ENCODE measurements at places on chromosomes 6 and 20.

DNA sequence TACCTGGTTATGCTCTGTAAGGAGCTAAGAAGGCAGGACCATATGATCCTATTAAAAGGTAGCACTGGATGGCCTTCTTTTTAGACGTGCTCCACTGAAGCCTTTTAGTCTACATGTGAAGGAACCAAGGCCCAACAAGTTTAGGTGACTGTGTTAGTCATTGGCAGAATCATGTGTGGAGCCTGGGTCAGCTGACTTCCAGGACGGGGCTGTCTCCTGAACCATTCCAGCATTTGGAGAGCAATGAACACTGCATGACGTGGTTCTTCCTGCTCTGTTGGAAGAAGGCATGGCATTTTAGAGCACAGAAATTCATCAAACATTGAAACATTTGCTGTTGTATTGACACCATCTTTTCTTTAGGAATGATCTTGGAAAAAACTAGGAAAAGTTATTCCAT is 87.8 kb upstream of the TIAM2 start:
- DNase-seq: no peak

DNA sequence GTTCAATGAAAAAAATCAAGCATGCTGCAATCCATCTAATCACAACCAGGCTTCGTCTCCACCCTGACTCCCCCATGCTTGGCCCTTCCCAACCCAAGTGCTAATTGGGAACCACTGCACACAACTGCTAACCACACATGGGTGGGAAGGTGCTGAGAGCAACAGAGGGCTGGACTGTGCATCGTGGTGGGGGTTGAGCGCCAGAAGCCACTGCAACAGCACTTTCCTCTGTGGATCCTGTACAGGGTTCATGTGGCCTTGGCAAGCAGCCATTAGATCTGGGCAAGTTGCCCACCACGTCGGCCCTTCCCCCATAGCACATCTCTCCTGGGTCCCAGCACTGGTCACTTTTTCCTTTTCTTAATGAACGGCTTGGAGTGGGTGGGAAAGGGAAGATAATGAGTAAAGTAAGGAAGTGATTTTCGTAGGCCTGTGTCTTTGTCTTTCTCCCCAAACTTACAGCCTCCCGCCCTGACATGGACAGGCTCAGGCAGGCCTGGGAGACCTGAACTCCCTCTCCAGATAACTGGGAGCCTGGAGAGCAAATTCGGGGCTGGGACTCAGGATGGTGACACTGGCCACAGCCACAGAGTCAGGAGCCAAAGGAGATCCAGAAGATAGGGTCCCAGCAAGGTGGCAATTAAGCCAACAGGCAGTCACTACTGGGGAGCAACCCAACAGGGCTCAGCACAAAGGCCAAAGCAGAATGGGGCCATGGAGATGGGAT is 34.4 kb upstream of the MRPS10 start:
- DNase-seq: peak; percentile 81

- no peak for DNase-seq
These were observed 15.3 kb upstream of the SMLR1 start for GRCh38 chr6:130811932-130812331.

DNA sequence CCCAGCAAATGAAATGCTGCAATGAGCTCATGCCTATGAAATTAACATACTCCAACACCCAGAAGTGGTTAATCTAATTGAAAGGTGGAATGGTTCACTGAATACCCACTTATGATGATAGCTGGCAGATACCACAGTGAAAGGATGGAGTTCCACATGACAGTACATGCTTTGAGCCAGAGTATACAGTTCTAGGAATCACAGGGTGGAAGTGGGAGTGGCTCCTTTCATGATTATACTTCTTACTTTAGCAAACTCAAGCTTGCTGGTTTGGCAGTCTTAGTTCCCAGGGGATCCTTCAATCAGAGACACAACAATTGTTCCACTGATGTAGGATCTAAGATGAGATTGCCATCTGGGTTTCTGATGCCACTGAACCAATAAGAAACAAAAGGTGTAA is 21.5 kb downstream of the CD164 start:
- no peak for DNase-seq

- DNase-seq: no peak
These were observed 49.2 kb downstream of the MRAP2 start for GRCh38 chr6:84082689-84083265.

- no peak for DNase-seq
These were observed 4.0 kb upstream of the GRM4 start for GRCh38 chr6:34149831-34150400.

DNA sequence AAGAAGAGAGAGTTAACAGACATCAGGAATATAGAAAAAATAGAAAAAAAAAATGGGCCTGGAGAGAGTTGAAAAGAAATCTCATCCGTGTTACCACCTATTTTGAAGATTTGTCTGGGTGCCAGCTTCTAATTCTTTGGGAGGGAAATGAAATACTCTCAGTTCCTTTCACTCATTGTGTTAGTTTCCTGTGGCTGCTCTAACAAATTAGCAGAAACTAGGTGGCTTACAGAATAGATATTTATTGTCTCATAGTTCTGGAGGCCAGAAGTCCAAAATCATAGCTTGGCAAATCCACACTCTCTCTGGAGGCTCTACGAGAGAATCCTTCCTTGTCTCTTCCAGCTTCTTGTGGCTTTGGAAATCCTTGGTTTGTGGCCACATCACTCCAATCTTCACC is 225.1 kb upstream of the BTBD3 start:
- no peak for DNase-seq

DNA sequence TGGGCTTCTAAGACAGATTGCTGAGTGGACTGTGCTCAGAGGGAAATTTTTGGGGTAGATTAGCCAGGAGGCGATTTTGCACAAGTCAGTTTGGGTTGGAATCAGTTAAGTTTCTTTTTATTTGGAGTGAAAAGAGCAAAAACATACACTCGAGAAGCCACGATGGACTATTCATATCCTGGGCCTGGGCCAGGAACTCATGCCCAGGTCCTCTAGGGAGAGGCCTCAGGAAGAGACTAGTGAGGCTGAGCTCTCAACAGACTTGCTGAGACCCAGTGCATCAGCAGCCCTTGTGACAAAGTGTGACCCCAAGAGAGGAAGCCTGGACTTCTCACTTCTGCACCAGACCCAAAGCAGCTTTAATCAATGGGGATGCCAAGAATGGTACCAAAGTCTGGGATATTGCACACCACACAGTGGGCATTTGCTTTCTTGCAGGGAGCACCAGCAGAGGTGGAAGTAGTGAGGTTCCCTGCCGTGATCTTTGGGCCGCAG is 61.6 kb upstream of the MAFB start:
- no peak for DNase-seq

DNA sequence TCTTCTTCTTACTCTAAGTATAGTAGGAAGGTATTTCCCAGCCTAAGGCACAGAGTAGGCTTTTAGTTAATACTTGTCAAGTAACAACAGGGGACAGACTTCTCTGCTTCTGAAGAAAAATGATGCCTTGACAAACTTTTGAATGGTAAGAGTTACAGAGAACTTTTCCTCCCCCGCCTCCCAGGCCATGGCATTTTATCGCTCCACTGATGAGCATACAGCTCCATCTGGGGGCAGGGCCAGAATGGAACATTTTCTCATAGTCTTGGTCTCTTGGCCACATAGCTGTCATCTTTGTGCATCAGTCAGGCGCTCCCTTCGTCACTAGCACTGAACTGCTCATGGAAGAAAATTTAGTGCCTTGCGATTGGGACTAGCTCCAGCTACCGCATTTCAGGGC is 1066.8 kb upstream of the CITED2 start:
- DNase-seq: peak; percentile 89

DNA sequence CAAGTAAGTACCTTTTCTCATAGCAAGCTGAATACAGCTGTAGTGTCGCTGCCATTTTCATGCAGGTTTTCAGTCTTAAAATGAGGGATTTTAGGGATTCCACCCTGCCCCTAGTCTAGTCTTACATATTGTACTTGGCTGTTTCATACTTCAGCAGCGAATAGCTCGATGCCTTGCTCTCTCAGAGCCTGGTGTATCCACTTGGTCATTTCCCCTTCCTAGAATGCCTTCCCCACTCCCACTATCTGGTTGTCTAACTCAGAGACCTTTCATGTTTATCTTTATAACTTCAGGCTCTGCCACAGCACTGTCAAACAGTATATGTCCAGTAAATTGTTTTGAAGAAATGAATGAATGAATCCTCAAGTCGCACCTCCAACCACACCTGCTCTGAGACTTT is 21.1 kb upstream of the IPCEF1 start:
- DNase-seq: no peak

DNA sequence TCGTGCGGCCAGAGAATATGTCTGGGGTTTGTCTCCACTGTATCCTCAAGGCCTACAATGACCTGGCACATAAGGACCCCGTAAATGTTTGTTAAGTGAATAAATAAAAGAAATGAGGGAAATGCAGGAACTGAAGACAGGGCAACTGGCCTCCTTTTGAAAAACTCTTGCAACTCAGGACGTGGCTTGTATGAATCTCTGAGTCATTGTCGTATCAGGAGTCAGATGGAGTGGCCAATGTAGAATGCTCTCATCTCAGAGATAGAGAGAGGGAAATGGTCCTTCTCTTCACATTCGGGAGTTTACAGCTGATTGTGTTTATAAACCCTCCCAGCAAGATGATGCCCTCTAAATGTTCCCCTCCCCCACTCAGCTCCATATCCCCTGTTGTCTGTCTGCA is 57.1 kb downstream of the UST start:
- DNase-seq: no peak

GRCh38 chr6:41706876-41707564 is 28.4 kb downstream of the TFEB start:
- DNase-seq: peak; percentile 28

- DNase-seq: no peak
These were observed 17.6 kb downstream of the TRDN start for GRCh38 chr6:123619156-123619555.

- DNase-seq: no peak
These were observed 119.7 kb downstream of the BCKDHB start for GRCh38 chr6:80226151-80226550.

DNA sequence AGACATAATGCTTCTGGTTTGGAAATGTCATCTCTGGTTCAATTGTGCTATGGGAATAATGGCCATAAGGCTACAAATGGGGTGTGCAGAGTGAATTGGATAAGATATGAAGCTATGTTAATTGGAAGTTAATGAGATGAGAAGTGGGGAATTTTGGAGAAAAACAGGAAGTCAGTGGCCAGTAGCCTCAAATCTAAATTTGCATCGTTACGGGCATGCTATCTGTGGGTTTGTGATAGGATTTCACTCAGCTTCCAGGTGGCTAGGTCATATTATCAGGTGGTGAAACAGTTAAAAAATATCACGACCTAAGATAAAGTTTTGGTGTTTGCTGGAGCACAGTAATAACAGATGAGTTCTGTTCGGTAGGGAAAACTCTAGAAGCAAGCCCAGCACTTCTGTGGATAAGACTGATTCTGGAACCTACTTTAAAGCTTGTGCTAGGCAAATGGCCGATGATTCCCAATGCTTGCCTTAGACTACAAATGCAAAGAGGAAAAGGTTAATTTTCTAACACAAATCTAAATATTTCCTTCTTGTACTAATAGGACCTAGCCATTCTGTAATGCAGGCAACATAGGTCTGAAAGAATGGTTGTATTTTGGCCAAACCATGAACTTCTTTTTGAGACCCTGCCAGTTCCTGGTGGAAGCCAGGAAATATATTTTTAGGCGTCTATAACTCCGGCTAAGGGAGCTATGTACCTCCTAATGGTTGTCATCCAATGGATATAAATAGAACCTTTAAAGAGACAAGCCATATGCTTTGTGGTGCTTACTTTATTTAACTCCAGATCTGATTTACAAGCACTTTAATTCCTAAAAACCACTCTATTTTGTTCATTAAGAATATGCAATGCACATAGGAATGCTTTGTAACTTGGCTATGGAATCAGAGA is 111.0 kb downstream of the PLCB1 start:
- no peak for DNase-seq

- DNase-seq: no peak
These were observed 164.9 kb downstream of the SCML4 start for GRCh38 chr6:107658920-107659865.

DNA sequence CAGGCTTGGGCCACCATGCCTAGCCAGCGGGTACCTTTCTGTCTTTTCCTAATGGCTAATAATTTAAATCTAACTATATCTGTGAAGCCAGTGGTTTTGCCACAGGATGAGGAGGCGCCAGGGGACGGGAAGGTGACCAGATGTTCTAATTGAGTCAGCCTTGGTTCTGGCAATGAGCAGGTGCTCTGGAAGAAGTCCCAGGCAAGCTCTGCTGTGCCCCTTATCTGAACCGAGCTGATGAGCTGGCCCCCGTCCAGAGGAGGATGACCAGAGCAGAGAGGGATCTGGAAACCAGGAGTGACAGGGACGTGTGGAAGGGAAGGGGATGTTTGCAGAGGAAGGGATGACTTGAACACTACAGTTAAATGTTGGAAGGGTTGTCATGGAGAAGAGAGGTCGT is 46.7 kb downstream of the SLC35D3 start:
- no peak for DNase-seq

GRCh38 chr6:106085692-106085983 is 498 bp upstream of the PRDM1 start:
- no peak for DNase-seq

GRCh38 chr6:7172649-7173048 is 64.9 kb downstream of the RREB1 start:
- DNase-seq: no peak

DNA sequence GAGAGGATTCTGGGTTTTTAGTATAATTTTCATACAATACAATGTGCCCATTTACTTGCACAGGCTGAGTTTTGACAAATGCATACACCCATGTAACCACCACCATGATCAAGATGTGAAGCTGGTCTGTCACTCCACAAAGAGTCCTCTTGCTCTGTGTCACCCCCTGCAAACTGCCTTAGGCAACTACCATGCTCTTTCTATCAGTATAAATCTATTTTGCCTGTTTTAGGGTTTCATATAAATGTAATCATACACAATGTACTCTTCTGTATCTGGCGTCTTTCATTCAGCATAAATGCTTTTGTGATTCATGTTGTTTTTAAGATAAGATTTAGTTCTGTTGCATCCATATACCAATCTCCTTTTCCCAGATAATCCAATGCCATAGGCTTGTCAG is 181.9 kb upstream of the KCNG1 start:
- no peak for DNase-seq

GRCh38 chr6:53813096-53813495 is 18.3 kb downstream of the LRRC1 start:
- no peak for DNase-seq

Data from testis (tissue), 5 donors.